Naive thymus-derived CD8-positive, alpha-beta T cell (primary cell): ENCODE measurements at places on chromosomes 11 and 22.

DNA sequence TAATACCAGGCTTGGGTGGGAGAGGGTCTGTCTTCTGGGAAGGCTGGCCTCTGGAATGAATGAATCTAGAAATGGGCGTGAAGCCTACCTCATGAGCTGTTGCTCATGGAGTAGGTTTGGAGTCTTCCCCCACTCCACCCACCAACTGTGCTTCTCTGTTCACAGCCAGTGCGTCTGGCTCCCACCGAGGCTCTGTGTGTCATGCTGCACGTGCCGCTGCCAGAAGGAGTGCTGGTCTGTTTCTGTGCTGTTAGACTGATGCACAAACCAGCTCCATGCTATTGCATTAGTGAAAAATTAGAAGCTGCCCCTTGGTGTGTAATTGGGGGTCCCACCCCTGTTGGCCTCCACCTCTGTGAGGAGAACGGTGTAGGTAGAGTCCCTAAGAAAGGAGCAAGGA, 132.3 kb upstream of the PARVA start:
- no peak for DNase-seq

DNA sequence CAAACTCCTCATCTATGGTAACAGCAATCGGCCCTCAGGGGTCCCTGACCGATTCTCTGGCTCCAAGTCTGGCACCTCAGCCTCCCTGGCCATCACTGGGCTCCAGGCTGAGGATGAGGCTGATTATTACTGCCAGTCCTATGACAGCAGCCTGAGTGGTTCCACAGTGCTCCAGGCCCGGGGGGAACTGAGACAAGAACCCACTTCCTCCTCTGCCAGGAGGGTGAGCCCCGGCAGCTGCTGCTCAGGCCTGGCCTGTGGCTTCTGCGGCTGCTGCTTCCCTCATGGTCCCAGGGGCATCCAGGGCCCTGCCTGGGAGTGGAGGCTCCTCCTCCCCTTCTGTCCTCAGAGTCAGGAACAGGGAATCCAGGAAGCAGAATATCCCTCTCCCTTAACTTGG, 98.4 kb downstream of the ZNF280B start:
- DNase-seq: no peak

GRCh38 chr22:37501610-37502341, 15.6 kb upstream of the MFNG start:
- no peak for DNase-seq

DNA sequence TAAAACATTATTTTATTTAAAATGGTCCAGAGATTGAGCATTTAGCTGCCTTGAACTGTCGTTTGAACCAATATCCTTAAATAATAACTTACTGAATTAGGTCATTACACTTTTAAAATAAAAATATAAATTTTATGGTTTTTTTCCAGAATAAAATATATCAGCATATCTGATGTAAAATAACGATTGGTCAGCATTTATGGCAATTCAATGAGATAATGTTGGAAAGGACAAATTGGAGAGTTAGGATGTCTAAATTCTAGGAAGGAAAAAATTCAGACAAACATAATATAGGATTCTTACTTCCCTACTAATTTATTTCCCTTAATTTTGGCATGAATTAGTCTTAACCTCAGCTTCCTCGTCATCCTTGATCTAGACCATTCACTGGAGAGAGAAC, 113.4 kb downstream of the GRIA4 start:
- no peak for DNase-seq

DNA sequence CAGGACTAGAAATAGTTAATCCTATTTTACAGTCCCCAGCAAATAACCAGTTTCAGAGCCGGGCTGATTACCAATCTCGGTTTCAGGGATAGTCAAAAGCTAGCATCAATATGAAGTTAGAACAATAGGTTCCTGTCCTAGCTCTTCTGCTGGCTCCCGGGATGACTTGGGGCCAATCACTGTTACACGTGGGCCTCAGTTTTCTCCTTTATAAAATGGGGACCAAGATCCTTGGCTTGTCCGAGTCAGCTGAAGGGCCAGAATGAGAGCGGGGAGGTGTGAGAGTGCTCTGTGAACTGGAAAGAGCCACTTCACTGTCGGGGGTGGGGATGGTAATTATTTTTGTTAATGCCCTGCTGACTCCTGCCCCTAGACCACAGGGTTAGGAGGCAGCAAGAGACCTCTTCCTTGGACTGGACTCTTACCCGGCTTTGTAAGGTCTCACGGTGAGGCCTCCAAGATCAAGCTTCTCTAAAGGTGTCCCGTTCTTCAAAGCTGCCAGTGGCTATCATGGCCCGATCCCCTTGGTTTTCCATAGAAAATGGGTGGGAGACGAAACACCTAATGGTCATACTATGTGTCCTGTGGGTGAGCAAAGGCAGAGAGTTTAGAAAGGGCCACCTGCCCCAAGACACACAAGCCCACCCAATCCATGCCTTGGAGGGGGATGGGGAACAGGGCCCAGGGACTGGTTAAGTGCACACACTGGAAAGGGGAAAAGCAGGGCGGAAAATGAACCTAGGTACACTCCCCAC, 1.4 kb downstream of the UCP2 start:
- no peak for DNase-seq

DNA sequence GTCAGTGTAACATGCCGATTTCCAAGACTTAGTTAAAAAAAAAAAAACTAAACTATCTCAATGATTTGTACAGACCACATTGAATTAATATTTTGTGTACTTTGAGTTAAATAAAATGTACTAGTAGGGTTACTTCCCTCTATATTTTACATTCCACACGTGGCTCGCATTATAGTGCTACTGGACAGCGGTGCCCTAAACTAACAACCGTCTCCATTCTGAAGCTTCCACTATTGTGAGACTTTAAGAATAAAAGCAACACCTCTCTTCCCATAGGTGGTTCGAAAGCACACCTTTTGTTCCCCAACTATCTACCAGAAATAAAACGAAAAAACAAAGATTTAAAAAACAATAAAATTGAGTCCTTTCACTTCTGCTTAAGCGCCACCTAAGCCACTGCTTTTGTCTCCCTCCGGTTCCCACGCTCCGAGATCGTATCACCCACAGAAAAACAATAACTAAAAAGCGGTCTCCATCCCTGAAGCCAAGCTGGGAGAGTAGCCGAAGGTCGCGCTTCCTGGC, 380 bp upstream of the TTC17 start:
- no peak for DNase-seq

- DNase-seq: no peak
Observed at GRCh38 chr11:119422809-119423508, at the start of gene THY1. Gene THY1, minus strand, starts transcription at chr11:119423172. Its CDS starts 2,267 bp downstream, at chr11:119420905.

DNA sequence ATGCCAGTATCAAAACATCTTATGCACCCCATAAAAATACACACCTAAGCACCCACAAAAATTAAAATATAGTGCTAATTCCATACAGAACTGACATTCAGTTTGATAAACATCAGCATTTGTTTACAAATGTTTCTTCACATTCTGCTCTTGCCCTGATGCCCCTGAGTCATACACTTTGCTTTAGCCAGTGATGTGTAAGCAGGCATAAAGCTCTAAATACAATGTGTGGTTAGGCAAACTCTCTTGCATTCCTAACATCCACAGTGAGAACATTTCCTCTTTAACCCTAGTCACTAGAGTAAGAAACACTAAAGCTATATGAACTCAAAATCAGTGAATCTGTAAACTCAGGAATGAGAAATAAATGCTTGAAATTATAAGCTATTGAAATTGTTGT, 1060.7 kb downstream of the FAM181B start:
- DNase-seq: no peak

- no peak for DNase-seq
Observed at GRCh38 chr11:128939591-128939990, 3.1 kb downstream of the TP53AIP1 start.
